ENCODE measurements at places on chromosomes 16 and 17.

GRCh38 chr17:82519971-82520903, 705 bp downstream of the FOXK2 start:
- peak; percentile 73 for DNase-seq

DNA sequence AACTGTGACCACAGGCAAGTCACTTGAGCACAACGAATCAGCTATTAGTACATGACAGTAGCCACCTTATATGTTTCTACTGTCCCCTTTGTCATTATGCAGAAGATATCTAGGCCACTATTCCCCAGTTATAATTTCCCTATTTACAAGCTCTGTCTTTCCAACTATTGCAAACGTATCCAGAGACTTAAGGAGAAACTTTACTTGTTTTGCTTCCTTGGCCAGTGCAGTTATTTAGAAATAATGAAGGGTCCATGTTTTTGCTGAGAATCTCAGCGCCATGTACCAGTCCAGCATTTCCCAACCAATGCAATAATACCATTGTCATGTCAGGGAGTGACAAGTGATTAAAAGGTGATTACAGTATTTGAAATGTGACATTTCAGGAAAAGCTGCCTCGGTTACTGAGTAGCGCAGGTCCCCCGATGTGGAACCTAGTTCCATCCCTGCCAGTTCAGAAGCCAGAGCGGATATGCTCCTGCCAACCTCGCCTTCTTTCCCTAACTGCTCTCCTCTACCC, 743 bp downstream of the ZNF624 start:
- DNase-seq: peak; percentile 67

DNA sequence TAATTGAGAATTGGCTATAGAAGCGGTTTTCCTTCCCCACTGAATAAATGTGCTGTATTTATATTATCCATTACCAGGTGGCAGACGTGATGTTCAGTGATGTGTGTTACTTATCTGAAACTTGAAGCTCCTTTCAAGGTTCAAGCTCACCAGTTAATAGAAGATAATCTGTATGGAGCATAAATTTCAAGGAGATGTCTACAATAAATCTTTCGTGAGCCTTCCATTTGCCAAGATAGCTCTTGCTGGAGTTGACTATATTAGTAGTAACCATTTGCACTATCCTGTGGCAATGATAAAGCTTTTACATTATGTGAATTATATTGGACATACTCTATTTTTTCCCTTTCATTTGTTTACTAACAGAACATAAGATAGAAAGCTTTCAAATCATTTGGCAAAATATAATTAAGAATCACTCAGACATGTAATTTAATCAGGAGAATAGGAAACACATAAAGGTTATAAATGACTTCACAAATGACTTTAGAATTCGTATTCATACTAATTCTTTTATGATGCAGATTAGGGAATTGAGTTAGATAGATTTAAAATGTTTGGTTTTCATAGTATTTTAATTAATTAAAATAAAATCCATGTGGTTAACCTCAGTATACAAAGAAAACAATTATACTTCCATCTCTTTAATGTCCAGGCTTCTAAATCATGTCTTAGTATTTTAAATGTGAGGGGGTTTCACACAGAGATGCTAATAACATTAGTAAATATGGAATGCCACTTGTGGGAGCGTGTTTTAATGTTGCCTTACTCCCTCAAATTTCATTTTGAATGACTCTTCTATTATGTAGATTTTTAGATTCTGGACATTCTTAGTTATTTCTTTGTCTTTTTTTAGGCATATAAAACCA, 664.4 kb upstream of the CDH8 start:
- DNase-seq: no peak

DNA sequence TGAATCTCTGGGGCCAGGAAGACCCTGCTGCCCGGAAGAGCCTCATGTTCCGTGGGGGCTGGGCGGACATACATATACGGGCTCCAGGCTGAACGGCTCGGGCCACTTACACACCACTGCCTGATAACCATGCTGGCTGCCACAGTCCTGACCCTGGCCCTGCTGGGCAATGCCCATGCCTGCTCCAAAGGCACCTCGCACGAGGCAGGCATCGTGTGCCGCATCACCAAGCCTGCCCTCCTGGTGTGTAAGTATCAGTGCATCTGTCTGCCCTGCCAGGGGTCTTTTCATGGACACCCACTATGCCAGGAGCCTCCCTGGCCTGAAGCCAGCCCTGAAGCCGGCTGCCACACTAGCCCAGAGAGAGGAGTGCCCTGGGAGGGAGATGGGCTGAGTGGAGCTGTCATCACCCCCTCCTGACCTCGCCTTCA, at the start of gene CETP:
TSS of gene CETP (plus strand) at position 100 of the 431 bp plus-strand sequence. CDS start at position 130, 30 bp downstream.
- no peak for DNase-seq

GRCh38 chr17:69245617-69246016, 17.0 kb upstream of the ABCA10 start:
- DNase-seq: no peak

DNA sequence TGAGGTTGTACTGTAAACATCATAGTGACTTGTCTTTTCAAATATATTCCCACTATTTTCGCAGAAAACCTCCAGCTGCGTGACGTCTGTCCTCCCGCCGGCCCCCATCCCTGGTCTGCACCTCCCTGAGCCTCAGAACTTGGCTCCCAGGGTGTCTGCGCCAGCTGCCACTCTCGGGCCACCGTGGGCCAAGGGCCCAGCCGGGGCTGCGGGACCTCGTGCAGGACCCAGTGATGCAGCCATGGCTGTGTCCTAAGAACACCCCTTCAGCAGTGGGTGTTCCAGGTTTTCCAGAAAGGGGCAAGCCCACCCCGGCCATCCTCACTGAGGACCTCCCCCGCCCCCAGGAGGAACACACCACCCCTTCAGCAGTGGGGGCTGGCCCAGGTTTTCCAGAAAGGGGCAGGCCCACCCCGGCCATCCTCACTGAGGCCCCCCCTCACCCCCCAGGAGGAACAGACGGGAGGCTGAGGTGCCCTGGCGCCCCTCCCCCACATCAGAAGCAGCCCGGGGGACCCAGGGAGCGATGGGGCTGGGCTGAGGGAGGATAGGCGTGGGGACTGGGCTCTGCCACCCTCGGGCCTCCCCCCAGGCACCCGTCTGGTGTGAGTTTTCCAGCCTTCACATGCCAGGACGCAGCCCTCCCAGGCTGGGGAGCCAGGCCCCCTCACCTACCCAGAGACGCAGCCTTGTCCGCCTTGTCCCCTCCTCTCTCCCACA, 12.2 kb upstream of the ZFPM1 start:
- DNase-seq: no peak

DNA sequence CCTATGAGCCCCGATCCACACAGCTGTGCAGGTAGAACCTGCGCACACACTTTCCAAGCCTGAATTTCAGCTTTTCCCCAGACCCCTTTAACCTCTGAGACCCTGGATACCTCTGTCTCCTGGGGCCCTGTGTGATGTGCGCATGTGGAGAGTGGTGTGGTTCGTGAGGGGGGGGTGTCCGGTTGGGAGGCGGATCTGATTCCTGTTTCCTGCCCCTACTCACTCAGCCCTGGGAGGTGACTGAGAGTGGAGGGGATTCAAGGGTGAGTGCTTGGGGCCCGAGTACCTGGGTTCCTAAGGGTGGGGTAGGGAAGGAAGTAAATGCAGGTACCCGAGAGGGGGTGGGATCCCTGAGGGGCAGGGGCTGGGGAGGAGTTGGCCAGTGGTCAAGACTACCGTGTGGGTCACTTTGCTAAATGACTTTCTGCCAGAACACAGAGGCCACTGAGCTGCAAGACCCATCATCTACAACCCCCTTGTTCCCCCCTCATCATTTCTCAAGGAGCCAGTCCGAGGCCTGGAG, 621 bp downstream of the ARHGEF15 start:
- DNase-seq: no peak

DNA sequence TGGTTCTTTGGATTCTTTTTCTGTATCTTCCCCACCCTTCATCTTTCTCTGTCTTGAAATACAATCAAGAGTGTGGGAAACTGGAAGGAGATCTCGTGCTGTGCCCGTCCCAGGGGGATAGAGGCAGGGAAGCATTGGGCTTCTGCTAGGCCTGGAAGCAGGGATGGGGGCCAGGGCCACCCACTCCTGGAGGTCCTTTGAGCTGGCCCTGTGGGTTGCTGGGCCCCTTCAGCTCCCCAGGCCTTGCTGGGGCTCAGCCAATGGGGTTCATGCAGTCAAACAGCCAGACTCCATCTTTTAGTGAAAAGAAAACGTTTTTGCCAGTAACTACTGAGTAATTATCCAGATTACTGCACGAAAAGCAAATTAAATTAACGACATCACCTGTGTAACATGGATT, 67.8 kb downstream of the CCDC182 start:
- no peak for DNase-seq

GRCh38 chr16:72857834-72858664, 189.9 kb downstream of the ZFHX3 start:
- no peak for DNase-seq

DNA sequence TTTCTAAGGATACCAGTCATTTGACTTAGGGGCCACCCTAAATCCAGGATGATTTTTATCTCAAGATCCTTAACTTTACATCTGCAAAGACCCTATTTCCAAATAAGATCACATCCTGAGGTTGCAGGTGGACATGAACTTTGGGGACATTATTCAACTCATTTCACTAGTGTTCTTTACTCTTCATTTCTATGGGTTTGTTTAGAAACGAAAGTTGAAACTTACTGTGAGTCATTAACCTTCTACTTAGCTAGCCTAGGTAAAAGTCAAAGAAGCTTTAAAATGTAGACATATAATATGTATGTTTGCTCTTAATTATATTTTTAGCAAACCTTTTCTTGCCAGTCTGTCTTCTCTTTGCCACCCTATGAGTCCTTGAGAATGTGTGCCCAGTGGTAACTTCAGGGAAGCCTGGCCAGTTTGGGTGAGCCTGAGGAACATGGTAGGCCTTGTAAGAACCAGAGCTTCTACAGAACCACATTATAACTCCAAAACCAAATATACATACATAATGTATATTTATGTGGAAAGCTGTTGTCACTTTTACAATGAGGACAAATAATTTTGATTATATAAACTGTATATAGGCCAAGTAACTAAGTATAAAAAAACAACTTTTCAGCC, 38.4 kb downstream of the BPTF start:
- DNase-seq: peak; percentile 11

- no peak for DNase-seq
Observed at GRCh38 chr16:85029408-85029784, 1.8 kb downstream of the KIAA0513 start.

- no peak for DNase-seq
Observed at GRCh38 chr16:31187808-31188189, 7.9 kb downstream of the FUS start.

DNA sequence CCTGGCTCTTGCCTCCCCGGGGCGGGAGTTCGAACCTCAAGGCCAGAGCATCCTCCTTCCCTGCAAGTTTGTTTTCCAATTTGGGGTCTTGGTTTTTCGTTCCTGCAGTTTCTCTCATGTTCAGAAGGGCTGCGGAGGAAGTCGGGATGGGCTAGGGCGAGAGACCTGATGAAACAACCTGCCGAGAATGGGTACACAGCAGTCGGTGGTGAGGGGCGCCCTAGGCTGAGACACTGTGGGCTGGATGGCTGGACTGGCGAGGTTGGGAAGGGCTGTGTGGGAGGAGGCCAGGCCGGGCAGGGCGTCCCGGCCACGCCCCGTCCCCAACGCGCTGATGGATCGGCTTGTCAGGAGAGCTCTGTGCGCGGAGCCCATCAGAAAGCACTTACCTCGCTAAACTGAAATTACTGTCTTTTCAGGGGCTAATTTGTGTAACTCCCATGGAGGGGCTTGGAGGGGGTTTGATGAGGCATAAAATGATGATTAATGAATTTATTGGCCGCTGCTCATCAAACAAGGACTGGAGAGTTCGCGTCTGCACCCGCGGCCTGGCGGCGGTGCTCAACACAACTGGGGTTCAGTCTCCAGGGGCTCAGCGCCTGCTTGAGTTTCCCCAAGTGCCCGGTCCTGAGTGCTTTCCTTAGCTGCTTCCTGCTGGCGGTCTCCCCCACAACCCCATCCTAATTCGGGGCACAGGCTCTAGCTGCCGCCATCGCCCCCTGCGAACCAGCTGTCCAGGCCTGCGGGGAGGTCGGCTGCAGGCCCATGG, 9.0 kb downstream of the IRX5 start:
- DNase-seq: no peak
